Naive B cell (primary cell): ENCODE measurements at places on chromosomes 5 and 9.

DNA sequence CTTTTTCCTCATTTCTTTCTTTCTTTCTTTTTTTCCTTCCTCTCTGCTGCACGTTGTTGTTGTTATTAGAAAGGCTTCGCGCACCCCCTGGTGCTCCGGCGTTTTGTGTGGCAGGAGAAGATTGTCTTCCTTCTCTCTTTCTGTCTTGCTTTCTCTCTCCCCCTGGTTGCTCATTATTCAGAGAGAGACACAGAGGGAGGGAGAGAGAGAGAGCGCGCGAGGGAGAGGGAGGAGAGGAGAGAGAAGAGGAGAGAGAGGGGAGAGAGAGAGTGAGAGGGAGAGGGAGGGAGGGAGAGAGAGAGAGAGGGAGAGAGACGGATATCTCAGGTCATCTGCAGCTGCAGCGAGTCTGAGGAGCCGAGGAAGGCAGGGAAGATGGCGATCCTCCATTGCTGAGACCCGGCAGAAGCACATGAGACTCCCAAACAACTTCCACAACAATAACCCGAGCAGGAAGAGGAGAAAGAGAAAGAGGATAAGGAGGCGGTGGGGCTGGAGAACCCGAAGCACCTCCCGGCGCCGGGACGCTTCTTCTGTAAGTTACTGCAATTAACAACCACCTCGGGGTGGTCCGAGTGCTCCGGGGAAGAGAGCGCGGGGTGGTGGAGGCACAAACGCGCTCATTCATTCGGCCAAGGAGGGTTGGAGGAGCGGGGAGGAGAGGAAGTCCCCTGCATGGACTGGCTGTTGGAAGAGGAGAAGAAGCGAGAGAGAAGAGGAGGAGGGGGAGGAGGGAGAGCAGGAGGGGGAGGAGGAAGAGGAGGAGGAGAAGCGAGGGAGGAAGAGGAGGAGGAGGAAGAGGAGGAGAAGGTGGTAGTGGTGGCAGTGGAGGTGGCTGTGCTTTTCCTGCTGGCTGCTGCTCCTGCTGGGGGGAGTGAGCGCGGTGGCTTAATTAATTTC, at the start of gene ZNF462:
Gene ZNF462 (plus strand): TSS at position 346 of the 900 bp plus-strand sequence. CDS start 60,218 bp downstream, outside the sequence.
- no peak for DNase-seq

- DNase-seq: peak; percentile 34
These were observed 38.5 kb upstream of the NR4A3 start for GRCh38 chr9:99782962-99783718.

- no peak for DNase-seq
These were observed 134.5 kb downstream of the GNAQ start for GRCh38 chr9:77896938-77897667.

DNA sequence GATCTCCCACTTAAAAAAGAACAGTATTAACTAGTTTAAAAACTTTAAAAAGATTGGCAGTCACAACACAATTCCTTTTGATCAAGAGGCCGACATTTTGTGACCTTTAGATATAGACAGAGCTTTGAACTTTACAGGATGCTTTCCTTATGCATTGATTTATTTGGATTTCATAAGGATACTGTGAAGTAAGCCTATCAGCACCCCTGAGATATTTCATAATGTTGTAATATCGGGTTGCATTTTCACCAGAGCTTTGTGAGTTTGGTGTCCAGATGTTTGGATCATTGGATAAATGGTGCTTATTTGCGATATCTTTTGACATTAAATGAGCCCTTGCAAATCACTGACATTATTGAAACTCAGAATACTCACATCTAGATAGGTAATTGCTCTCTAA, 7.7 kb downstream of the PALM2AKAP2 start:
- DNase-seq: no peak

DNA sequence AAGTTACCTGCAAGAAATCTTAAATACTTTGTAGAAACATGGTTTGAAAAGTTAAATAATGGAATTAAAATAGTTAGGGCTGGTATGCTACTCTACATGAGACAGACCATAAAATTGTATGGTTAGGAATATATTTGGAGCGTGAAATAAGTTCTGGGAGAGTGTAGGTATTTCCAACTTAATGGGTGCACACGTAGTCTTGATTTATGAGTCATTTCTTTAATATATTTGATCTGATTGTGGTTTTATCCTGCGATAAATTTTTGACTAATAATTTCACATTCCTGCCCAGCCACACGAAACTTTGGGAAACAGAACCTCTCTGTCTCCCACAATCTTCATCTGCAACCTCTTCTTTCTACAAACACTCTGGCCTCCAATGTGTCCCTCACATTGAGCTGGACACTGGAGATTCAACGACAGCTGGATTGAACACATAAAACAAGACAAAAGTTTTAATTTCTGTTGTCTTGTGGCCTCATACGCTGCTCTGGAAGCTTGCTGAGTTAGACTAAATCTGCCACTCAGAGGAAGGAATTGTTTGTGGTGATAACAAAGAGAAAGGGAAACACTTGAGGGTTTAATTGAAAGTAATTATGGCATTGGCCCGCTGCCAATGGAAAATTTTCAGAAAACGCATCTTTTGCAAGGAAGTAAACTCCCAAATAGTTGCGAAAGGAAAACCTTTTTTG, 201.8 kb upstream of the ZNF608 start:
- DNase-seq: no peak

DNA sequence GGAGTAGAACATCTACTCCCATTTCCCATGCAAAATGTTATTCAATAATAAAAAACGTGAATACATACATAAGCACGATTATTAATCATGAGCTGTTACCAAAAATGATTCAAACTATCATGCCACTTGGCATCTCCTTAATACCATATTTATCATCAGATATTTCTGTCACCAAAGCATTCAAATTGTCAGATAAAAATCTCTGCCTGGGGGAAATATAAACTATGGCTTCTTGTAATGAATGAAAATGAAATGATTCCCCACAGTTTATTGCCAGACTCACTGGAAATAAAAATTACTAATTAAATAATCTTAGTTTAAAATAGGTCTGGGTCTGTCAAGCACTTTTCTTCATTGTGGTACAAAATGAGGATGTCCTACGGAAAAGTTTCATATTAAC, 265.4 kb downstream of the EDIL3 start:
- DNase-seq: no peak

DNA sequence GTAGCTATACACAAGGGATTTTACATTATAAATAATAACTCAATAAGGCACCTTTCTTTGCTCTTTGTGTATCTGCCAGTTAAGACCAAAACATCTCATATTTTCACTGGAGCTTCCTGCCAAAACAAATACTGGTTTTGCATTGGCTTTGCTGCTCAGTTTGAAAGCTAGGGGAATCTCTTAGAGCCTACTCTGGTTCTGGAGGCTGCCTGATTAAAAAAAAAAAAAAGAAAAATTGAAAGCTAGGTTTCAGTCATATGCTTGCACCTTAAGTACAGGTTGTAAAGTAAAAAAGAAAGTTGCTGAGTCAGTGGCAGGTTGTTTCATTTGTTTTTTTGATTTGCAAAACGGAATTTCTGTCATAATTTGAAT, 2.3 kb downstream of the DENND4C start:
- DNase-seq: no peak

DNA sequence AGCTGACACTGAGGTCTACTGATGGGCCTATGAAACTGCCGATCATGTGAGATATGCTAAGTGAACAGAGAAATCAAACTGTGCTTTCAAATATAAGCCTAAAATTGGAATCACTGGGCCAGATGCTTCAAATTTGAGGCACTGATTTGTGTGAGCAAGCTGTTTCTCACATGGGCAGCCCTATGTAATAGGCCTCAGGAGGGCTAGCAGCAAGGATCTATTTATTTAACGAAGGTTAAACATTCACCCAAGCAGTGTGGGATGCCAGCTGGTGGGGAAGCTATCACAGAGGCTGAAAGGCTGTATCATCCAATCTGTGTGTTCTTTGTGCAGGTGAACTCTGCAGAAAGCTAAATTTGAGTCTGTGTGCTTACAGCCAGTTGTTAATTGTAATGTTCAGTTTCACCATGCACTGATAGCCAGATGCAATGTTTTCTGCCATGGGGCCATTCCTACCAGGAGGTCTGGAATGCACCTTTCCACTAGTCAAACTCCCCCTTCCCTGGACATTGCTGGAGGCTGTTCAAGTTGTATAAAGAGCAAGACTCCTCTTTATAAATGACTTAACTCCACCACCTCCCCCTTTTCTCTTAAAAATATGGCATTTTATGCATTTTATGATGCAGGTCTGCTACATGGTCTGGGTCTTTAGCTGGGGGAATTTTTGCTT, 228.9 kb downstream of the SH3GL2 start:
- DNase-seq: no peak

DNA sequence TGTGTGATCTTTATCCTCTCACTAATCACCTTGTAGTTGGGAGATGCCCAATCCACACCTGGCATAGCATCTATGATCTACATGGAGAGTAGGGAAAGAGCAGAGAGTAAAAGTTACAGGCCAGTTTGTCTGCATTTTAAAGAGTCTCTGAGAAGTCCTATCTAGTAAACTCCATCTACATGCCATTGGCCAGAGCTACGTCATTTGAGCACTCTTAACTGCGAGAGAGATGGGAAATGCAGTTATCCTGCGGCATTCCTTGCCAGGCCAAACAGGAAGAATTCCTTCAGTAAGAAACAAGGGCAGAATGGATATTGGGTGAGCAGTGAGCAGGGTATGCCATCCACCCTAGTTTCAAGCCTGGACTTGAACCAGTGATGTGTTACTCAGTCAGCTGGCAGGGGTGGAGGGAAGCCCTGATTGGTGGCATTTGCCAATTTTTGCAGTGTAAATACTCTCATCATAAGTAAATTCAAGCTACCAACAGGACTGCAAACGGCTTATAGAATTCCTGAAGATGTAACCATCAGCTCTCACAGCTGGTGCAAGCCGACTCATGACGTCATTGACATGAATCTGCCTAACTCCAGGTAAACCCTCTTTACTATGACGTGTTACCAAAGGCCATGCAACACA, 156.8 kb upstream of the MSX2 start:
- DNase-seq: no peak

DNA sequence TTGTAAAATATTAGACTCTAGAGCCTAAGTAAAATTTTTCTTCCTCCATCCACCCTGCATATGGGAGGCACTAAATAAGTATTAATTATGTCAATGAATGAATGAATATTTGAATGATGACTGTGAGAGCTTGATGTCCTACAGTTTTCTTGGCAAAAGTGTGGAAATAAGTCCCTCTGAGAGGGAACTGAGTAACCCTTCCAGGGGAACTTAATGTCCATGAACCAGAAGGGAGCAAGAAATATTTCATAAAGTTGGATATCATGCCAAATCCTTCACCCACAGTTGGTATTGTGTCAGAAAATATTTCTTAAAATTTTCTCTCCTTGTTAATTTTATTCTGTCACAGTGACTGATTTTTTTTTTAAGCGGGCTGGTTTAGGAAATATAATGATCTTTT, 36.6 kb downstream of the NNT start:
- no peak for DNase-seq

DNA sequence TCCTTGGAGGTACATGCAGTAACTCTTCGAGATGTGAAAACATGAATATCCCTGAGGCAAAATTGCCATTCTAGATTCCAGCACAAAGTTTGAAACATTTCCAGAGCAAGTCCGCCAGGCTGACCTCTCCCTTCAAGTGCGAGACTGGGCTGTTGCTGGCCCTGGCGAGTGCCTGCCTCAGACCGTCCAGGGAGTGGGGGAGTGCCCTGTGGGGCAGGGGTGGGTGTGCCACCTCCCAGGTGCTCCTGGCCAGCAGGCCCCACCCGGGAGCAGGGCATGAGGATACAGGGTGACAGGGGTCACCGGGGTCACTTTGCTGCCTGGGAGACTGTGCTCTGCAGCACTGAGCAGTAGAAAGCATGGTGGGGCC, 199.9 kb downstream of the AOPEP start:
- no peak for DNase-seq

DNA sequence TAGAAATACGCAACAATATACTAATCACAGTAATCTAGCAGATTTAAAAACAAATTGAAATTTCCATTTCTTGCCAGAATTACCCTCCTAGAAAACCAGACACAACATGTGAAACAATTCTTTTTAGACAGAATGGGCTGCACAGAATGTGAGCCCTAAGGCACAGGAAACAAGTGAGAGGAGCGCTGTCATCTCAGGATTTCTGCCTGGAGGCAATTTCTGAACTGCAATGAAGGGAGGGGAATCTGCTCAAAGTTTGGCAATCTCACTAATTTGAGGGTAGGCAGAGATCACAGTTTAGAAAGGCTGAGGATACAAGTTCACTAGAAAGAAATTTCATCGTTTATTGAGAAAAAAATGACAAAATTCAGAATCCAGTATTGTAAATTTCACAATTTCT, 70.3 kb downstream of the INIP start:
- no peak for DNase-seq

DNA sequence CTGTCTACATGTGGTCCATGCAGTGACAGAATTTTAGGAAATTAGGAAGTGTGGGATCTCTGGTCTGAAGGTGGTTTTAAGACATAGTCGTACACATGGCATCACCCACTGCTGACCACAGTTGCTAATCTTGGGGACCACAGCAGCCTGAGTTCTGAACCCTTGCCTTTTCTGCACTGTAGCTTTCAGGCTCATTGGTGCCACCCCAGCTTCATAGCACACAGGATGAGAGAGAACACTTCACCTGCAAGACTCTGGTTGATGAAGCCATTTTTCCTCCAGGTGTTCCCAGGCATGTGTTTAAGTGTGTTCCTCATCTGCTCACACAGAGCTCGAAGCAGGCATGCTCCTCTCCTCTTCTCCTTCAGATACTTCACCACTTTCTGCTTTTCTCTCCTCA, 68.2 kb upstream of the S1PR3 start:
- no peak for DNase-seq

GRCh38 chr5:105380126-105380525, 1817.5 kb upstream of the NUDT12 start:
- no peak for DNase-seq

DNA sequence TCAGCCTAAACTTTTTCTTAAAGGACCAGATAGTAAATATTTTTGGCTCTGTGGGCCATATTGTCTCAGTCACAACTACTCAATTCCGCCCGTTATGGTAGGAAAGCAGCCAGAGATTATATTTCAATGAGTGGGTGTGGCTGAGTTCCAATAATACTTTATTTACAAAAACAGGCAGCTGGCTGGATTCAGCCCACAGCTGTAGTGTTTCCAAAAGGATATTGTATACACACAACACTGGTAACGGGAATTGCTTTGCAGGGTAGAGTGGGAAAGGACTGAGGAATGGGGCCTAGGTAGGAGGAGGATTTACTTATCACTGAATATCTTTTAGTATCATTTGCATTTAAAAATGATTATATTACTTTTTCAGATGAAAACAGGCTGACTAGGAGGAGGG, 21.0 kb downstream of the GCNT4 start:
- no peak for DNase-seq

GRCh38 chr5:95027151-95027721, 257.7 kb downstream of the MCTP1 start:
- no peak for DNase-seq

DNA sequence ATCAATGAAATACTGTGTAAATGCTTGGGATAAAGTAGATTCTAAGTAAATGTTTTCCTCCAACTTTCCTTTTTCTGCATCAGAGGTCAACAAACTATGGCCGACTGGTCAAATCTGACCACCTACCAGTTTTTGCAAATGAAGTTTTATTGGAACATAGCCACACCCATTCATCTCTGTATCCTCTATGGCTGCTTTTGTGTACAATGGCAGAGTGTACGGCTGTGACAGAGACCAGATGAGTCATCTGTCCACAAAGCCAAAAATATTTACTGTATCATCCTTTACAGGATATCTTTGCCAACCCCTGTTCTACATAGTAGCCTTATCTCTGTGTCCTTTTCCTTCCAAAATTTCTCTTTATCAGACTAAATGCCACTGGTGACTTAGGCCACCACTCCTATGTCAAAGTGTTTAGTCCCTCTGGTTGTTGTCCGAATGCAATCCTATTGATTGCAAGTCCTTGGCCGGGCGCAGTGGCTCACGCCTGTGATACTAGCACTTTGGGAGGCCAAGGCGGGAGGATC, 218.4 kb upstream of the KLF4 start:
- no peak for DNase-seq

- no peak for DNase-seq
These were observed 68.1 kb upstream of the TAS2R1 start for GRCh38 chr5:9698125-9698826.
